GM23248 (cell line): ENCODE measurements at places on chromosomes 12 and 14. TPM values are rescaled to one million over a fixed set of nuclear protein-coding genes. Genes with fewer than 3 reads are reported as not detected.

Gene PLCZ1
- not detected in 2 replicates for total RNA-seq

Gene KRT2
- not detected in 2 replicates for total RNA-seq

Gene COX8C
- not detected in 2 replicates for total RNA-seq

Gene TAS2R42
- total RNA-seq, result not detected in 2 replicates

Gene KLHDC1
- 3.4 and 5.0 TPM in 2 replicates for total RNA-seq

Gene ERC1
- 23.3 and 26.4 TPM in 2 replicates for total RNA-seq

Gene CEP290
- 6.4 and 18.6 TPM in 2 replicates for total RNA-seq
